Articular chondrocyte of knee joint (primary cell): ENCODE measurements at places on chromosomes 2 and 18. TPM values are rescaled to one million over a fixed set of nuclear protein-coding genes. Genes with fewer than 3 reads are reported as not detected.

TMEFF2 gene
- total RNA-seq, result not detected in 2 replicates

ALK gene
- not detected in 2 replicates for total RNA-seq

ITPRIPL1 gene
- 2.6 and 4.6 TPM in 2 replicates for total RNA-seq

LIPG gene
- 0.32 and 0.39 TPM in 2 replicates for total RNA-seq

FAHD2B gene
- 6.3 and 9.3 TPM in 2 replicates for total RNA-seq

NT5C1B gene
- total RNA-seq, result not detected in 2 replicates

DSG1 gene
- total RNA-seq, result not detected in 2 replicates

MPP4 gene
- total RNA-seq, result 2.1 and 2.2 TPM in 2 replicates

FLACC1 gene
- total RNA-seq, result 2.5 and 2.9 TPM in 2 replicates
